Activated gamma-delta T cell treated with anti-CD3 and anti-CD28 coated beads, Interleukin-2, amount 50 U/mL, for 16 hours (primary cell): ENCODE measurements at places on chromosomes 4 and X.

DNA sequence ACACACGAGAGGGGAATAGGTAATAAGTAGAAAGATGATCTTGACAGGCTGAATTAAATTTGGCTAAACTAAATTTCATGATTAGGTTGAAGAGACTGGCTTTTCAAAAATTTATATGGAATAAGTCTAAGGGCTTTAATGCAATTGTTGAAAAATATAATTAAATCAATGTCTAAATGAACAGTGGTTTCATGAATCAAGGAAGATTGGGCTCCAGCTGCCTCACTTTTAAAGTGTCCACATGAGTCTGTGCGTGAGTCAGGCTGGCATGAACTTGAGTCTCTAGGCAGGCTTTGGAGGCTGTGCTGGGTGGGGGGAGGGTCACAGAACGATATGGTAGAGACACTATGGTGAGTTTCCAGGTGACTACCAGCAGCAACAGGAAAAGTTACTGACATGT, 111.9 kb downstream of the SORBS2 start:
- DNase-seq, result no peak

GRCh38 chr4:173547889-173548288, 17.9 kb upstream of the HAND2 start:
- no peak for DNase-seq

- no peak for DNase-seq
Measured at GRCh38 chr4:134628066-134628465, 426.5 kb upstream of the PABPC4L start.

- no peak for DNase-seq
Measured at GRCh38 chr4:58205446-58206235, 1095.5 kb upstream of the IGFBP7 start.

DNA sequence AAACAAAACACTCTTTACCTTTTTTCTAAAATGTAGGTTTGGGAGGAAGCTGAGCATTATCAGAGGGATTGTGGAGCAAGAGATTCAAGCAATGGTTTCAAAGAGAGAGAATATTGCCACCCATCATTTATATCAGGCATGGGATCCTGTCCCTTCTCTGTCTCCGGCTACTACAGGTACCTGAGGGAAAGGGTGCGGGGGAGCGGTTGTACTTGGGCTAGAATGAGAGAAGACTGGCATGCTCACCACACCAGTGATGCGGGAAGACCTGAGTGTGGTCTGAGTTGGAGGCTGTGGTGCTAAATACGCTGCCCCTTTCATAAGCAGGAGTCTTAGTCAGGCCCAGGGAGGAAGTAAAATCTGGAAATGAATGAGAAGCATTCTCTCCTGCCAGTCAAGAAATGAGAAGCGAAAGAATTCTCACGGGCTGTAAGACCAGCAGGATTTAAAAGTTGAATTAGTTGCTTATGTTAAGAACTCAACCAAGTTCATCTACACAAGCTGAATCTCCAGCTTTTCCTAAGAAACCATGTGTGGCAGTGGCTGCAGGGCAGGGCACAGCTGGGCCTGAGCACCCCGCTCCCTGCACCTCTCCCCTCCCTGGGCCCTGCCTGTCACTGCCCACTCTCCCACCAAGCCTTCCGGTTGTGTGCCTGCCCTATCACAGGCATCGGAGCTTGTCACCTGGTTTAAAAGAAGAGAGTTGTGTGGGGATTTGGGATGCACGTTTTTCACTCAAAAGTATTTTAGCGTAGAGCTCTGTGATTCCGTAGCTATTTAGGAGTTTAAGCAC, 24.8 kb upstream of the MSANTD1 start:
- DNase-seq, result no peak

DNA sequence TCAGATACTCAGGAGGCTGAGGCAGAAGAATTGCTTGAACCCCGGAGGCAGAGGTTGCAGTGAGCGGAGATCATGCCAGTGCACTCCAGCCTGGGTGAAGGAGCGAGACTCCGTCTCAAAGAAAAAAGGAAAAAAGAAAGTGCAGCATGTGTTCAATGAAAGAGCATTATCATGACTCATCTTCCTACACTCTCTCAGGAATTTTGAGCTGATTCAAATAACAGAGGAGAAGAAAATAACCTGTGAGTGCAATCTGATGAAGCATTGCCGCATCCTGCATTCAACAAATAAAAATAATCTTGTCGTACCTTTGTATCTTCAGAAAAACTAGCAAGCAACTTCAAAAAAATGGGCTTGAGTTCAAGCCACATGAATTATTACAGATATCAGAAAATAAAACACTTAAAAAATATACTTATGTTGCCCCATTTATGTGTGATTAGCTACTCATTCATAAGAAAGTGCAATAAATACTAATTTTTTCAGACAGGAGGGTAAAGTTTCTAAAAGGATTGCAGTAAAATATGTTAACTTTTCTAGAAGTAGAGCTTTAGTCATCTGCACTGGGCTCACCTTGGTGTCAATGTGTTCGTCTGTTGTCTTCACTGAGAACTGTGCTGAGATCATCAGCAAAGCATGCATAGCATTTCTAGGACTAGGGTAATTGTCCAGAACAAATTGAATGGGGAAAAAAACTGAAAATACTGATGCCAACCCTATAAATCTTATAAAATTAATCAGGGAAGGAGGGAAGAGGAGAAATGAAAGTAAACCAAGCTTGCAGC, 90.4 kb upstream of the VCX3B start:
- no peak for DNase-seq

- DNase-seq, result no peak
Measured at GRCh38 chr4:152512483-152512882, 23.4 kb downstream of the FBXW7 start.
